ENCODE measurements at places on chromosomes 13 and 19. TPM values are rescaled to one million over a fixed set of nuclear protein-coding genes. Genes with fewer than 3 reads are reported as not detected.

DNA sequence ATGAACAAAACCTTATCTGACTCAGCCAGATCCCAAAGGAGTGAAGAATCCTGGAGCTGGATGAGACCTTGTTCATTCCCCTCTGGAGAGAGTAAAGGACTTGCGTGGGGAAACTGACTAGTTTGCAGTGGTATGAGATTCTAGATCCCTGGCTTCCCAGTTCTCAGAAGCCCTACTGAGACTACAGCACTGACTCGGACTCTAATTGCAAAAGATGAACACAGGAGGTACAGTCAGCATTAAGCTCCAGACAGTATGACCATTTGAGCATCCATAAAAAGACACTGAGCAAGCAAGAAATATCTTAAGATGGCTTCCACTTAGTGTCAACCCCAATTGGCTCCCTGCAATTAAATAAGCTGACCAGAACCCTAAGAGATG is 6.8 kb downstream of the ZC3H4 start:
- H3K27me3 ChIP-seq: no peaks in the 10 kb centered on the region
- DNase-seq: no peak
- H3K4me3 ChIP-seq: no peak overlapping the region
- H3K27ac ChIP-seq: peak overlapping the region; percentile 100
- H3K4me1 ChIP-seq: peaks cover 25% of the 10 kb centered on the region

DNA sequence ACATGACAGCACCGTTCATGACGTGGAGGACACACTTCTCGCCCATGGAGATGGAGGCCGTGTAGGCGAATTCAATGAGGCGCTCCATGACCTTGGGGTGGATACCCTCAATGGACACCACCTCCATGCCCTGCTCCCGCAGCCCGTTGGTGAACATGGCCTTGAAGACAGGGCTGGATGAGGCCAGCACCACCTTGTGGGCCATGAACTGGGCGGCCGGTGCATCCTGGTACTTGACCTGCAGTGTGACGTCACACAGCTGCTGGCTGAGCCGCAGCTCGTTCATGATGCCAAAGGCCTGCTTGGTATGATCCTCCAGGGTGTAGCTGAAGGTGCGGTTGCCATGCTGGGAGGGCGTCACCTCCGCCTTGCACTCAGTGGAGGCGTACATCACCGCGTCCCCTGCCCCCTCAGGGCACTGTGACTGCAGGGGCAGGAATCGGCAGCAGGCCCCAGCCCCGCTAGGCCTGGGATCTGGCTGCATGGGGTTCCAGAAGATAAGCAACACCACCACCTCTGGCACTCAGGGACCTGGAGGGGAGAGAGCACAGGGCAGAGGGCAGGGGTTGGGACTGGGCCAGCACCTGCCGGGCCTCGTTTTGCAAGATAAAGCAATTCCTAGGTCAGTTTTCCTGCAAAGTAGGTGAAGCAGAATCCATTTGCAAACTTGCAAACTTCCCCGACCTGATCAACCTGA is 3.5 kb downstream of the KEAP1 start:
- H3K4me3 ChIP-seq: no peak overlapping the region
- peaks cover 55% of the 10 kb centered on the region for H3K36me3 ChIP-seq
- DNase-seq: no peak
- peak overlapping the region; percentile 98 for H3K27ac ChIP-seq
- H3K4me1 ChIP-seq: peaks cover 41% of the 10 kb centered on the region

DNAAF3 gene
- total RNA-seq: 0.53 TPM

DNA sequence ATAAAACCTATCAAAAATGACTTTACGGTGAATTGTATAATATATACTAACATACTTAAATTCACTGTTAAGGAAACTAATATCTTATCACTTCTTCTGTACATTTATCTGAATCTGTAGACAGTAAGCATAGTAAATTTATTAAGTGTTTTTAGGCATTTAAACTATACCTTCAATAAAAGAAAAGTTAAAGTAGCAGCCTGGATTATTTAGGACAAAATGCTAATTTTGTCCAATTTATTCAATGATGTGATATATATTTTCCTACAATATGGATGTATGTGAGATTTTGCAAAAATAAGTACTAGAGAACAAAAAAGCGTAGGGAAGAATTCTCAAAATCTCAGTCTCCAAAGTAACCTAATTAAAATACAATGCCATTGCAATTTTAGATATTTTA is 299.9 kb downstream of the GPC5 start:
- H3K4me1 ChIP-seq: no peaks in the 10 kb centered on the region
- DNase-seq: no peak
- H3K27me3 ChIP-seq: no peaks in the 10 kb centered on the region
- no peaks in the 10 kb centered on the region for H3K36me3 ChIP-seq

DNA sequence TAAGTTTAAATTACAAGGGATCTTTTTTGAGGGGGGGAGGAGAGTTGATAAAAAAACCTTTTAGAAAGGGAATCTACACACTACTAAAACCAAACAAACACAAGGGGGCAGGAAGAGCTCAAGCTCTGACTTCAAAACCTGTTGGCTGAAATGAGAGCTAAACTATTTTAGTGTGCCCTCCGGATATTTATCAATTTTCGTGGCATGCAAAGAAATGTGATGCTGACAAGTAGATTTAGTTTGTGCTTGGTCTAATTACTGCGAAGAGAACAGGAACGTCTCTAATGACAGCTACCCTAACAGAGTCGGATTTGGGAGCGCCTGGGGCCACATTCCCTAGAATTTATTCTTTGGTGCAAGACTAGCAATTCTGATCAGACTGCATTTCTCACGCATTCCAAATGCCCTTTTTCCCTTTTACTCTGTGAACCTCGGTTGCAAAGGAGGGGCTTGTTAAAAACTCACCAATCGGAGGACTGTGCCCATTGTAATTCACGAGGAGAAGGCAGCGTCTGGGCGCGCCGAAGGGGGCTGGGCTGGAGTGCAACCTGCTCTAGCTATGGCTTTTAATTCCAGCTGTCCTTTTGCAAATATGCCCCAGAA is 802 bp upstream of the FREM2 start:
- H3K27ac ChIP-seq: no peak overlapping the region
- H3K4me1 ChIP-seq: peaks cover 8% of the 10 kb centered on the region
- DNase-seq: no peak
- no peaks in the 10 kb centered on the region for H3K27me3 ChIP-seq

GRCh38 chr19:7706955-7707456 is 5.1 kb upstream of the FCER2 start:
- H3K27me3 ChIP-seq: no peaks in the 10 kb centered on the region
- H3K4me3 ChIP-seq: no peak overlapping the region
- no peaks in the 10 kb centered on the region for H3K4me1 ChIP-seq
- no peak for DNase-seq
- H3K27ac ChIP-seq: no peak overlapping the region

CCDC8 gene
- total RNA-seq: 0.59 TPM

- H3K36me3 ChIP-seq: peaks cover 22% of the 10 kb centered on the region
- no peak for DNase-seq
- H3K4me1 ChIP-seq: peaks cover 59% of the 10 kb centered on the region
- peak overlapping the region; percentile 81 for H3K27ac ChIP-seq
- H3K27me3 ChIP-seq: no peaks in the 10 kb centered on the region
Observed at GRCh38 chr19:29677001-29677817, 11.9 kb downstream of the PLEKHF1 start.

- H3K4me3 ChIP-seq: no peak overlapping the region
- no peaks in the 10 kb centered on the region for H3K36me3 ChIP-seq
- no peaks in the 10 kb centered on the region for H3K4me1 ChIP-seq
- DNase-seq: no peak
Observed at GRCh38 chr13:100528820-100529219, 59.8 kb downstream of the GGACT start.

DNA sequence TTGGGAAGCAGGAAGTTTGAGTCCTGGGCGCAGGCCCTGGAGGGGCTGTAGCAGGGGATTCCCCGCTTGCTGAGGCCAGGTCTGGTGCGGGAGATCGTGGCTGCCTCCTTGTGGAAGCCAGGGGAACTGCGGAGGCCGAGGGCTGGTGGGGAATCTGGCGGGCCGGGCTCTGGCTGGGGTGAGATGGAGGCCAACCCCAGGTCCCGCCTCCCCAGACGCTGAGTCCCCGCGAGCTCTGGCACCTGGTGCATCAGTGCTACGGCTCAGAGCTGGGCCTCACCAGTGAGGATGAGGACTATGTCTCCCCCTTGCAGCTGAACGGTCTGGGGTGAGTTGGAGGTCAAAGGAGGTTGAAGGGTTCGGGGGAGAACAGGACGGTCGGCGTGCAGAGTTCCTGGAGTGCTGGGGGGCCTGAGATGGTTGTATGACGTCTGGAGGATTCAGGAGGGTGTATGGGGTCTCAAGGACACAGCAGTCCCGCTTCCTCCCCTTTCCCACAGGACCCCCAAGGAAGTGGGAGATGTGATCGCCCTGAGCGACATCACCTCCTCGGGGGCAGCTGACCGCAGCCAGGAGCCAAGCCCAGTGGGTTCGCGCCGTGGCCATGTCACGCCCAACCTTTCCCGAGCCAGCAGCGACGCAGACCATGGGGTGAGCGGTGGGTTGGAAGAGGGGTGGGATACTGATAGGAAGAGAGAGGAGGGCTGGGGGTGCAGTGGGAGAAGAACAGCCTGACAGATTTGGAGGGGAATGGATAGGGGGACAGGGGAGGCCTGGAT is 13.1 kb downstream of the GRAMD1A start:
- H3K4me1 ChIP-seq: peaks cover 55% of the 10 kb centered on the region
- peaks cover 79% of the 10 kb centered on the region for H3K36me3 ChIP-seq
- peak overlapping the region; percentile 30 for H3K27ac ChIP-seq
- no peak overlapping the region for H3K4me3 ChIP-seq

GRCh38 chr13:41513600-41513999 is 56.2 kb downstream of the RGCC start:
- H3K36me3 ChIP-seq: no peaks in the 10 kb centered on the region
- H3K4me3 ChIP-seq: no peak overlapping the region
- no peaks in the 10 kb centered on the region for H3K27me3 ChIP-seq
- no peak for DNase-seq
- no peaks in the 10 kb centered on the region for H3K4me1 ChIP-seq

DNA sequence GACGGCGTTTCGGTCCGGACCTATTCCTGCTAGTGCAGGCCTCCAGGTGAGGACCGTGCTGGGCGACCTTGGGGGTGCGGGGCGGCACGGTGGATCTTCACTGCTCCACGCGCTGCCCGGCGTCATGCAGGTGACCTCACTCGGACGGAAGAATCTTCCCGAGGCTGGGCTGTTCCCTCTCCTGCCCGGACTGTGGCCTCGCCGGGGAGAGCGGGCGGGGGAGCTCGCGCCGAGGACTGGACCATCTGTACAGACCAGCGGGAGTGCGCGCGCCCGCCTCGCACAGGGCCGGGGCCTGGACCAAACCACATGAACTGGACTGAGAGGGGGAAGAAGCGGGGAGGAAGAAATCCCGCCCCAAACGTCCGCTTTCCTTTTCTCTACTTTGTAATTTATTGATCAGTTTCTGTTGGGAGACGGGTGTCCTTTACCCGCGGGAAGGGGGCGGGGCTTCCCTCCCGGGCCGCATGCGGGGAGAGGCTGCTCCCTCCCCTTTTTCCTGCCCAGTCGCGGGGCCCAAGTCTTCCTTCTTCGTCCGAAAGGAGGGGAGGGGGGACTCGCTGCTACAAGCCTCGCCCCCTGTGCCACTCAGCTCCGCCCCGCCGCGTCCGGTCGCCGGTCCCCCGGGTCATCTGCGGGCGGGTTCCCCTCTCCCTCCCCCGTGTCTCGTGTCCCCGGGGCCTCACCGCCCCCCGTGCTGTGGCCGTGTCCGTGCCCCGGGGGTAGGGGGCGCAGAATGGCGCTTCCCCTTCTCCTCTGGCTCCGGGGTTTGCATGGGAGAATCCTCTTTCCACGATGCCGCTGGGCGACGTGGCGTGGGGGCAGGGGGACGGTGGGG is 4.9 kb downstream of the HRC start:
- H3K36me3 ChIP-seq: no peaks in the 10 kb centered on the region
- H3K4me3 ChIP-seq: peak overlapping the region; percentile 64
- H3K27ac ChIP-seq: peak overlapping the region; percentile 86
- H3K4me1 ChIP-seq: peaks cover 31% of the 10 kb centered on the region

GRCh38 chr13:81211713-81212112 is 870.8 kb upstream of the SPRY2 start:
- H3K4me1 ChIP-seq: no peaks in the 10 kb centered on the region
- no peaks in the 10 kb centered on the region for H3K36me3 ChIP-seq
- no peak overlapping the region for H3K4me3 ChIP-seq
- H3K27ac ChIP-seq: no peak overlapping the region
- H3K27me3 ChIP-seq: no peaks in the 10 kb centered on the region
- DNase-seq: no peak

DNA sequence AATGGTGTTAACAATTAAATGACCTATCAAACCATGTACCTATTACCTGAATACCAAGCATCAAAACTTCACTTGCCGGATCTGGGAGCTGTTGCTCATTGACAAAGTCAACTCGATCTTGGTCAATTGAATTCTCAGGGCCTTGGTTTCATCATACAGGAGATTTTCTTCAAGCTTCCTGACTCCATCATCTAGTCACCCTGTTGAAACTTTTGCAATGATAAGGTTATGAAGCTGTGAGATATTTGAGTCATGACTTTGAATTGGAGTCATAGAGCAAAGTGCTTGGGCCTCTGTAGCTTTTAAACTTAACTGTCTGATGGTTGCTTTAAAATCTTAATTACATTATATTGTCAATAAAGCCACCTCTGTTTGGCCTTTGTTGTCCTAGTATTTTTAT is 260.9 kb downstream of the COG6 start:
- H3K4me3 ChIP-seq: no peak overlapping the region
- peaks cover 19% of the 10 kb centered on the region for H3K4me1 ChIP-seq
- H3K27me3 ChIP-seq: no peaks in the 10 kb centered on the region
- DNase-seq: no peak

- H3K4me1 ChIP-seq: no peaks in the 10 kb centered on the region
- no peak for DNase-seq
- H3K27me3 ChIP-seq: no peaks in the 10 kb centered on the region
- H3K36me3 ChIP-seq: no peaks in the 10 kb centered on the region
- H3K4me3 ChIP-seq: no peak overlapping the region
Observed at GRCh38 chr13:44382635-44383145, 9.1 kb downstream of the SERP2 start.

- H3K4me1 ChIP-seq: no peaks in the 10 kb centered on the region
- H3K27me3 ChIP-seq: no peaks in the 10 kb centered on the region
- no peak for DNase-seq
- H3K36me3 ChIP-seq: no peaks in the 10 kb centered on the region
Observed at GRCh38 chr13:28324181-28324789, 170.6 kb downstream of the FLT1 start.

GRCh38 chr13:28659621-28659970 is 666 bp downstream of the POMP start:
- DNase-seq: no peak
- H3K36me3 ChIP-seq: peaks cover 31% of the 10 kb centered on the region
- H3K27ac ChIP-seq: peak overlapping the region; percentile 91
- H3K4me1 ChIP-seq: peaks cover 19% of the 10 kb centered on the region
- no peaks in the 10 kb centered on the region for H3K27me3 ChIP-seq

GRCh38 chr13:109485136-109485794 is 301.1 kb downstream of the IRS2 start:
- no peaks in the 10 kb centered on the region for H3K27me3 ChIP-seq
- DNase-seq: no peak
- H3K4me1 ChIP-seq: no peaks in the 10 kb centered on the region
- H3K4me3 ChIP-seq: no peak overlapping the region

- no peaks in the 10 kb centered on the region for H3K4me1 ChIP-seq
- no peak overlapping the region for H3K27ac ChIP-seq
Observed at GRCh38 chr13:78121459-78122348, 203.1 kb upstream of the EDNRB start.

Data from esophagus squamous epithelium (tissue), 5 donors.